Fibroblast of skin of back (primary cell): ENCODE measurements at places on chromosomes 13 and 19.

DNA sequence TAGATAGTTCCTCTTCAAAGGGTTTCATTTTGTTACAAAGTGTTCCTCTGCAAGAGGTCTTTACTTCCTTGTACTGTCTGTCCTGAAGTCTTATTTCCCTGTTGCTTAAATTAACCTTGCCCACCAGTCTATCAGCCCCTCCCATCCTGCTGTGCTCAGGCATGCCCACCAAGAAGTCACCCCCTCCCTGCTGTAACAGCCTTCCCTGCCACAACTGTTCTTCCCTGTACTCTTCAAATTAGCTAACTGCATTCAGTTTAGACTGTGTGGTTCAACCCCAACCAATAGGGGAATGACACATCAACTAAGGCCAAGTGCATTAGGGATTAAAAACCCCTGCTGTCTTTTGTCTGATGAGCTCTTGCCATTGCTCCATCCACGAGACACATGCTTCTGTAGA is 34.4 kb upstream of the ZNF562 start:
- no peak for DNase-seq

- no peak for DNase-seq
Measured at GRCh38 chr19:29118389-29118788, 94.6 kb downstream of the UQCRFS1 start.

GRCh38 chr13:84784443-84785153 is 902.3 kb upstream of the SLITRK1 start:
- no peak for DNase-seq

DNA sequence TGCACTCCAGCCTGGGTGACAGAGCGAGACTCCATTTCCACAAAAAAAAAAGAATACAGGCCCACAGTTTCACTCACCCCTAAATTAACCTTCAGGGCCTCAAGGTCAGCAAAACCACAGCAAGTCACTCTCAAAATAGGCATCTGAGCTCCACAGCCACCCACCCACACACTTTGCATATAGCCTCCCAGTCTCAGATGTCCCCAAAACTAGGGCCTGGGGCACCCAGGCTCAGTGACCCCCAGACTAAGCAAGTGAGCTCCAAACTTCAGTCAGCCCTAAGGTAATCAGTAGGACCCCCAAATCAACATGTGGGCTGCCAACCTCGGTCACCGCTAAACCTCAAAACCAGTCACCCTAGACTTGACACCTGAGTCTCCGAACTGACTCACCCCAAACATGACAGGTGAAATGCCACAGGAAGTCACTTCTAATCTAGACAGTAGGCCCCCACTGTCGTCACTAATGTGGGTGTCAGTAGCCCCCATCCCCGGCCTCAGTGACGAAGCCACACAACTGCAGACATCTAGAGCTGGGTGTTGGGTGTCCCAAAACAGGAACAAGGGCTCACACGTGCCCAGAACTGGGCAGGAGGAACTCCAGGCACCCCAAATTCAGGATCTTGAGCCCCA is 13.9 kb downstream of the RABAC1 start:
- no peak for DNase-seq

GRCh38 chr13:41188584-41188983 is 5.8 kb downstream of the KBTBD7 start:
- DNase-seq: peak; percentile 64

GRCh38 chr13:25971047-25971446 is 80.8 kb downstream of the SHISA2 start:
- DNase-seq: no peak

DNA sequence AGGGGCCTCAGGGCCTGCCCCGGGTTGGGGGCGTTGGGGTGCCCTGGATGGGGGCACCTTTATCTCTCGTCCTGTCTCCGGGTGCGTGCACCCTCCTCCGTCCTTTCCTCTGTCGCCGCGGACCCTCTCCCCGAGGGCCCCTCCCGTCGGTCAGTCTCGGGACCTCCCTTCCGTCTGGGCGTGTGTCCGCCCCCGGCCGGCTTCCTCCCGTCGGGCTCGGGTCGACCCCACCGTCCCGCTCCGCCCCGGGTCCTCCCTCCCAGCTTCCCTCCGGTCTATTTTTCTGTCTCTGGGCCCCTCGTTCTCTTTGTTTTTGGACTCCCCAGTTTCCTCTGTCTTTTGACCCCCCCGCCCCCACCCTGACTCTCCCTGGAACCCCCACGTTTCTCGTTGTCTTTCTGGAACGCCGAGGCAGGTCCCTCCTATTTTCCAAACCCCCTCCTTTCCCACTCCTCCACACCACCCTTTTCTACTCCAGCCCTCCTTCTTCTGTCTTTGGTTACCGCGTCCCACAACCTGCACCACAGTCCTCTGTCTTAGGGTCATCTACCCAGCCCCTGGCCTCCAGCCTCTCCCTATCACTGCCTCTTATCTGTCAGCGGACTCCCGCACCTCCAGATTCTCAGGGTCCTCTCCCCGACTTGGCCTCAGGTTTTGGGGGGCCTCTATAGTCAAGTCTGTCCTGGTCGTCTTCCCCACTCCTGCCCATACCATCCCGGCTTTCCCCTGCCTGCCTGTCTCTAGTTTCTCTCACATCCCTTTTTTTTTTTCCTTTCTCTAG is 757 bp downstream of the EGLN2 start:
- DNase-seq: peak; percentile 38

- DNase-seq: peak; percentile 70
Measured at GRCh38 chr13:45564133-45564776, 51.3 kb downstream of the ERICH6B start.

DNA sequence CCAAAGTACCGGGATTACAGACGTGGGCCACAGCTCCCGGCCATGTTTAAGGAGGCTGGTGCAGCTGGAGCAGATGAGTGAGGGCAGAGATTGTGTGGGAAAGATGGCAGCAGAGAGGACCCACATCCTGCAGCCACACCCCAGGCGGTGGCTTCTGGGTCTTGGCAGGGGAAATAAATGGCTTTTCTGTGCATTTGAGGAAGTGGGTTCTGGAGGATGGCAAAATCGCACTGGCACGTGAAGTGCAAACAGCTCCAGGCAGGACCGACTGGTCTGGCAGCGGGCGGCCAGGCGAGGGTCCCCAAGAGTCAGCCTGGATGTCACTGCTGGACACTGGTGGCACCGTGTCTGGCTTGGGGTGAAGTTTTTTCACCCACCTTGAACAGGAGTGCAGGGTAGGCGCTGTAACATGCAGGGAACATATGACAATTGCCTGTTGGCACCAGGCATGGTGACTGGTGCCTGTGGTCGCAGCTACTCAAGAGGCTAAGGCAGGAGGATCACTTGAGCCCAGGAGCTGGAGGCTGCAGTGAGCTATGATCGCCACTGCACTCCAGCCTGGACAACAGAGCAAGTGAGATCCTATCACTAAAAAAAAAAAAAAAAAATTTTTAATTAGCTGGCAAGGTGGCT is 8.4 kb downstream of the B3GNT3 start:
- DNase-seq: no peak

DNA sequence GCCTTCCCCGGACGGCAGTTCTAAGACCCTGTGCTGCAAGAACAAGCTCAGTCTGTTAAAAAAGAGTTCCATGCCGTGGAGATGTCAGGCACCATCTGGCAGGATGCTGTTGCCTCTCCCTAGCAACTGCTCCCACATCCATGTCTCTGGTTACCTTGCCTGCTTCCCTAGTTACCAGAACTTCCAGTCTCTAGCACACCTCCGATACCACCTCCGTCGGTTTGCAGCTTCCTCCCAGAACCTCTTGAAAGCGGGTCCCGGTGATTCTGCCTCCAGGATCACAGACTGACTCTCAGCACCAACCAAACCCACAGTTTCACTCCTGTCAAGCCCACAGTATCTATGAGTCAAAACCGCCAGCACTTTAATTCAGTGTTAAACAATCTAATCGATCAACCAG is 55.4 kb downstream of the KCTD12 start:
- no peak for DNase-seq

DNA sequence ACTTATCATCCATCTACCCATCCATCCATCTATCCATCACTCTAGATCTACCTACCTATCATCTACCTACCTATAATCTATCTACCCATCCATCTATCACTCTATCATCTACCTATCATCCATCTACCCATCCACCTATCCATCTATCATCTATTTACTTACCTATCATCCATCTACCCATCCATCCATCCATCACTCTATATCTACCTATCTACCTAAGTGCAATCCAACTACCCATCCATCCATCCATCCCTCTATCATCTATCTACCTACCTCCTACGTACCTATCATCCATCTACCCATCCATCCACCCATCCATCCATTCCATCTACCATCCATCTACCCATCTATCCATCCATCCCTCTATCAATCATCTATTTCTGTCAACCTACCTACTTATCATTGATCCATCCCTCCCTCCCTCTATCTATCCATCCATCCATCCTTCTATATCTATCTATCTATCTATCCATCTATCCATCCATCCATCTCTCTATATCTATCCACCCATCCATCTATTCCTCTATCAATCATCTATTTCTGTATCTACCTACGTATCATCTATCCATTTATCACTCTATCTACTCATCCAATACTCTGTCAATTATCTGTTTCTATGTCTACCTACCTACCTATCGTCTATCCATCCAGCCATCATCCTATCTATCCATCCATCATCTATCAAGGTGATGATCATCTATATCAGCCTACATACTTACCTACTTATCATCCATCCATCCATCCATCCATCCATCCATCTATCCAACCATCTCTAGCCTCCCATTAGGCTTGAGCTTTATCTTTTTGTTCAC is 49.1 kb downstream of the CEBPG start:
- DNase-seq: no peak

DNA sequence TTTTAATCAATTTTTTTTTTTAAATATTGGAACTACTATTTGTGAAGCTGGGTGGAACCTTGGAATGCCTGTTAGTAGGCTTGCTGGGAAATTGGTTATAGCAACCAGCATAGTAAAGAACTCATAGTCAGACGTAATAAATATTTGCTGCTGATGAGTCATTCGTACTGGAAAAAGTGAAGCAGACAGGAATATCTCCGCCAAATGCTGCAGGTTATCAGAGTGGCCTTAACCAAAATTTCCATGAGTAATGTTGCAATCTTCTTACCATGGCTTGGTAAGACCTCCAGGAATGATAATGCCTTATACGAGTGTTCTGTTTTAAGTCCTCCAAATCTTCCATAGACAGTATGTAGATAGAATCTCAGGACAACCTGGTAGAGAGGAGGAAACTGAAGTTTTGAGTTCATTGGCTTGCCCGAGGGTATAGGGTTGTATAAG is 34.2 kb downstream of the MBNL2 start:
- DNase-seq: peak; percentile 93

DNA sequence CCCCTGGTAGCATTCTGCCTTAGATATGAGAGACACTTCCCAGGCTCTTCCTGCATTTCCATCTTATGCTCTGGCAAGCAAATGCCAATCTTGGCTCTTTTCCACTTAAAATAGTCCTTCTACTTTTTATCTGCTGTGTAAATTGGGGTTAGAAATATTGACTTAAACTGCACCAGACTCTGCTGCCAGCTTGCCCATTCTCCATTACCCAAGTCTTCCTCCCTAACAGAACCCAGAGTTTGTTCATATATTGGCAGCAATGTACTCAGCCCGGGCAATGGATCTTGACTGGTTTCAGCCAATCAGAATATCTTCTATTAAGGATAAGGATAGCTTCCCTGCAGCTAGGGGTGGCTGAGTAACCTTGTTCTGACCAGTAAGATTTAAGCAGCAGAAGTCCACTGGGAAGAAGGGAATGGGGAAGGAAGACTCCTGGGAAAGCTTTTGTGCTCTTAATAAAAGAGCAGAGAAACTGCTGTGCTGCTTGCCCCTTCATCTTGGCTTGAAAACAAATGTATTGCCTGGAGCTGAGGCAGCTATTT is 177.1 kb downstream of the KCNRG start:
- no peak for DNase-seq

GRCh38 chr19:17748884-17749638 is 2.2 kb upstream of the FCHO1 start:
- no peak for DNase-seq
